A172 (cell line): ENCODE measurements at places on chromosomes 3 and 15. TPM values are rescaled to one million over a fixed set of nuclear protein-coding genes. Genes with fewer than 3 reads are reported as not detected.

Gene GATM
- 0.67 and 1.9 TPM in 2 replicates for total RNA-seq

Gene COLQ
- total RNA-seq = not detected in 2 replicates

Gene EPHA3
- not detected in 2 replicates for total RNA-seq

Gene ACOX2
- 2.2 and 5.4 TPM in 2 replicates for total RNA-seq

Gene GOLGA8T
- total RNA-seq = not detected in 2 replicates

Gene PAQR5
- total RNA-seq = 5.3 and 9.2 TPM in 2 replicates

Gene MYZAP
- total RNA-seq = 3.2 and 4.3 TPM in 2 replicates

Gene WNT7A
- not detected in 2 replicates for total RNA-seq

Gene PLA2G4F
- total RNA-seq = not detected in 2 replicates

DNA sequence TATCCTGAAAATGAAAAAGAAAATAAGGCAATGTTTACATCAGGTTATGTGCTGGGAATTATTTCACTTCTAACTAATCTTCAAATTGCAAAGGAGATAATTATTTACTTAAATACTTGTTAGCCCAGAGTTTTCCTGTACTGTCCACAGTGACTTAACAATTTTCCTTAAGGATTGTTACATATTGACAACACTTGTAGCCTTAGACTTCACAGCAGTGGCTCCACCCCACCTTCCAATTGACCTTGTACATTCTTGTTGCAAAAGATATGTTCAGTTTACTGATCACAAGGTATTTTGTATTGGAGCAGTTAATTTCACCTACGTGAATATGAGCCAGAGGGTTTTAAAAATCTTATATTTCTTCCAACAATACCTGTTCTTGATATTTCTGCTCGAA is 376.9 kb downstream of the CNTN6 start:
- no peak for DNase-seq

- peak; percentile 59 for DNase-seq
Measured at GRCh38 chr3:98343647-98344507, 9.8 kb upstream of the OR5K4 start.

GRCh38 chr3:13623101-13623654 is 74.3 kb downstream of the FBLN2 start:
- DNase-seq = peak; percentile 21

GRCh38 chr3:166420071-166420470 is 582.8 kb upstream of the BCHE start:
- no peak for DNase-seq

GRCh38 chr15:99911816-99912215 is 178.6 kb upstream of the LYSMD4 start:
- DNase-seq = no peak

- peak; percentile 65 for DNase-seq
Measured at GRCh38 chr15:64930778-64931371, 19.2 kb downstream of the ANKDD1A start.

DNA sequence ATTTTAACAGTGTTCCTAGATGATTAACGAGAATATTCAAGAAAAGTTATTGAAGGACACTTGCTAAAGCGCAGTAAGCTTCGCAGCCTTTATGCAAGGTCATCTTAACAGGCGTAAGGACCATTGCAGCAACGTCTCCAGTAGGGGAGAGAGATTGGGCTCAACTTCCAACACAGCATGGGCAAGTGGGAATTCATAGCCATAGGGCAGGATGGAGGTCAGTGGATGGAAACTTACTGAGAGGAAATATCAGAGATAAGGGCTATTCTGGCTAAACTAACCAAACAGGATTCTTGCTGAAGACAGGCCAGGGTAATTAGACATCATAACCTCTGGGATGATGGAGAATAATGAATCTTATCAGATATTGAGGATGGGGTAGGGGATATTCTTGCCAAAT is 82.8 kb downstream of the DHX36 start:
- no peak for DNase-seq

- no peak for DNase-seq
Measured at GRCh38 chr3:46882377-46883053, 5.0 kb downstream of the PTH1R start.

DNA sequence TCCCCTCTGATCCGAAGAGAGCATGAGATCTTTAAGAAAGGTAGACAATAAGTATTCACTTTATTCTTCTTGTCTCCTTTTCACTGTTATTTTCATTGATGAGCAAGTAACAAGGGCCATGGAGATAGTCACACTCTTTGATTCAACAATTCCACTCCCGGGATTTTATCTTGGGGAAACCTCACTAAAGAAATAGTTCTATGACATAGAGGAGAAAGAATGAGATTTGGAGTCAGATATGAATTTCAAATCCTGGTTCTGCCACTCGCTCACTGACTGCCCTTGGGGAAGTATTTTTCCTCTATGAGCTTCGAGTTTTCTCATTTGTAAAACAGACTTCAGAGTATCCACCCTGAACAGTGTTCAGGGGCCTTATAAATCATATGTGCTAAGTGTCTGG is 514.6 kb downstream of the NLGN1 start:
- DNase-seq = no peak

- no peak for DNase-seq
Measured at GRCh38 chr3:49841126-49841696, 15.2 kb downstream of the TRAIP start.

DNA sequence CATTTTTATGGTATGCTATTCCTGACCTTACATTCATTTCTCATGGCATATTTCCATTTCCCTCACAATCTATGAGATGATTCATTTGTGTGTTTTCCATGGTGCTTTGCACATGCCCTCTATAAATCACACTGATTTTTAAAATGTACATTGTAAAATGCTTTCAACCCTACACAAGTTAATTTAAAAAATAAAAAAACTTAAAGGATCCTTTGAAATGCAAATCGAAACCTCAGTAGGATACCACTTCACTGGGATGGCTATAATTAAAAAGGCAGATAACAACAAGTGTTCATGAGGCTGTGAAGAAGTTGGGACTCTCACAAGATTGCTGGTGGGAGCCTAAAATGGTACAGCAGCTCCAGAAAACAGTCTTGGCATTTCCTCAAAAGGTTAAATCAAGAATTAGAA is 83.5 kb downstream of the FMN1 start:
- DNase-seq = no peak

- peak; percentile 18 for DNase-seq
Measured at GRCh38 chr3:23172059-23172458, 31.1 kb upstream of the UBE2E2 start.

GRCh38 chr15:30901889-30902288 is 1.8 kb upstream of the FAN1 start:
- no peak for DNase-seq

GRCh38 chr15:93974804-93975481 is 256.4 kb upstream of the MCTP2 start:
- peak; percentile 6 for DNase-seq

DNA sequence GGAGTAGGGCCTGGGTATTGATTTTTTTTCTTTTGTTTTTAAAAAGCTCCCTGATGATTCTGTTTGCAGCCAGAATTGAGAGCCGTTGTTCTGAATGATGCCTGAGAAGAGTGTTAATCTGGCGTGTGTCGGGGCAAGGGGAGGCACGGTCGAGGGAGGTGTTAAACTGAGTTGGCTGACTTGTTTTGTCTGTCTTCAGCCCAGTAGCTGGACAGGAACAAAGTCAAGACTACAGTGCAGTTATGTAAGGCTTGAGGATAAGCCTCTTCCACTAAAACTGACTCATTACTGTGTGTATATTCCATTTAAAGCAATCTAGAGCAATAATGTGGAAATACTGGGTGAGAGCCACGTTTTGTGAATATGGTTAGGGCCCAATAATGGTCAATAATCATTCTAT is 119.0 kb upstream of the DLG1 start:
- DNase-seq = no peak

- DNase-seq = no peak
Measured at GRCh38 chr3:55567615-55568014, 80.5 kb upstream of the WNT5A start.

DNA sequence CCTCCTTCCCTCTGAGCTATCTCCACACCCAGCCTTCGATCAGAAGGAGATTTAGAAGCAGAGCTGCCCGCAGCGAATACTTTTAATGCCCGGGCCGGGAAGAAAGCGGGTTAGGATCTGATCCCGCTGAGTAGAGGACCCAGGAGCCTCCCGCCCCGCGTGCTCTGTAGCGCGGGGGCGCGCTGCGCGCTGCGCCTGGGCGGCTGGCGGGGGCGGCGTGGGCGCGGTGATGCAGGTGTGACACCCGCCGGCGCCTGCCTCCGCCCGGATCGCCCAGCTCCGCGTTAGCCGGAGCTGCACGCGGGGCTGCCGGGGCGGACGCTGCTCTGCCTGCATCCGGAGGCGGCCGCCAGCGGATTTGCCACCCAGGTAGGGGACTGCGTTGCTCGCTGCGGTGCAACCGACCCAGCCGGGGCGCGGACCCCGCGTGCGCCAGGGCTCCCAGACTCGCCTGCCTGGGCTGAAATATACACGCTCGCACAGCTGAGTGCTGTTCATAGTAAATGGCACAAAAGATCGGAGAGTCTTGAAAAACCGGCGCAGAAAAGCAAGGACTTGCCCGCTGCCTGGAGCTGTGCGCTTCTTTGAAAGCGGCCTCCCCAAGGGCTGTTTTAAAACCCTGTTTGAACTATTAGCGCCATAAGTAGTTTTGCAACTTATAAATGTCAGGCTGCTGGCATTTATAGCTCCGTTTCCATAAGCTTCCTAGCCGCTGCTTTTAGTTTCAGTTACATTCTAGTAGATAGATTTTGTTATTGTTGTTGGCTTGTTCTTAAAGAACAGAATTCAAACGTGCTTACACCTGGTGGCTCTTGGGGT is at the start of gene SV2B:
Gene SV2B, plus strand, starts transcription at position 263 of the 819 bp plus-strand sequence. CDS start 126,007 bp downstream, outside the sequence.
- no peak for DNase-seq

- DNase-seq = no peak
Measured at GRCh38 chr15:60347480-60348049, 50.2 kb downstream of the ANXA2 start.

DNA sequence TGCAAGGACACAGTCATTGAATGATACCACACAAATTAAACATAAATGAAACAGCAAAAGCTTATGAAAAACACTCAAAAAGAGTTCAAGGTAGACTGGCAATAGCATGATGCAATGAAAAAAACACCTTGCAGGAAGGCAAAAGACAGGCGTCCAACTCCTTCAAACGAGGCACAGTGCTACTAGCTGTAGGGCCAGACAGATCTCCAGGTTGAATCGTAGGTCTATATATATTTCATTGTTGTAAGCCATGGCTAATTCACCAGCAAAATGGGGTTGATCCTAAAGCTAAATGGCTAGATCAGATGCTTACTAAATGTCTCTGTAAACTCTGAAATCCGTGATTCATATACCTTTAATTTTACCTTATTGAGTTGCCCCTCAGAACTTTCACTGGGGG is 94.2 kb downstream of the THRB start:
- no peak for DNase-seq

DNA sequence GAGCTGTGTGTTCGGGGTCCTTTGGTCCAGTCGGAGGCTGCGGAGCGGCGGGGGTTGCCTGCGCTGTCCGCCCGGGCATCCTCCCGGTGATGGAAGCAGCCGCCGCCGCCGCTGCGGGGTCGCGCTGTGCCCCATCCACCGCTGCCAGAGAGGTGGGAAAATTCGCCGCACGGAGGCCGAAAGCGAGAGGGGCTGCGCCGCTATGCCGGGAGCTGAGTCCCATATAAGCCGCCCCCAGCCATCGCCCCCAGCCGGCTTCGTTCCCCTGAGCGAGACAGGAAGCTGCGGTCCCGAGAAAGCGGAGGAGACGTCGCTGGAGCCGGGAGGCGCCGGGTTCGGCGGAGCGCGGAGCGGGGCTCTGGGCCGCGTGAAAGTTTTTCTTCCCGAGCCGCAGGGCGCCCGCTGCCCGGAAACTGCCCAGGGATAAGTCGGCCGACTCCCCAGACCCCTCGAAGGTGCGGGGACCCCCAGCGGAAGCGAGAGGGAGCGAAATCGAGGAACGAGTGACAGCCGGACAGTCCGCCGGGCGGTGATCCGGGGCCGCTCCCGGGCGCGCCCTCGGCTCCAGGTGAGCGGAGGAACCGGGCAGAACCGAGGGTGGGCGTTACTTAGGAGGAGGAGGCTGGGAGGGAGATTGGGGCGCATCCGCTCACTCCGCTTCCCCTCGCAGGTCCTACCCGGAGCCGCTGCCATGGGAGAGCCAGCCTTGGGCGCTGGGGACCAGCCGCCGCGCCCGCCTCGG is 574 bp downstream of the CHST2 start:
- no peak for DNase-seq

GRCh38 chr3:177234121-177234520 is 36.8 kb upstream of the TBL1XR1 start:
- DNase-seq = no peak

DNA sequence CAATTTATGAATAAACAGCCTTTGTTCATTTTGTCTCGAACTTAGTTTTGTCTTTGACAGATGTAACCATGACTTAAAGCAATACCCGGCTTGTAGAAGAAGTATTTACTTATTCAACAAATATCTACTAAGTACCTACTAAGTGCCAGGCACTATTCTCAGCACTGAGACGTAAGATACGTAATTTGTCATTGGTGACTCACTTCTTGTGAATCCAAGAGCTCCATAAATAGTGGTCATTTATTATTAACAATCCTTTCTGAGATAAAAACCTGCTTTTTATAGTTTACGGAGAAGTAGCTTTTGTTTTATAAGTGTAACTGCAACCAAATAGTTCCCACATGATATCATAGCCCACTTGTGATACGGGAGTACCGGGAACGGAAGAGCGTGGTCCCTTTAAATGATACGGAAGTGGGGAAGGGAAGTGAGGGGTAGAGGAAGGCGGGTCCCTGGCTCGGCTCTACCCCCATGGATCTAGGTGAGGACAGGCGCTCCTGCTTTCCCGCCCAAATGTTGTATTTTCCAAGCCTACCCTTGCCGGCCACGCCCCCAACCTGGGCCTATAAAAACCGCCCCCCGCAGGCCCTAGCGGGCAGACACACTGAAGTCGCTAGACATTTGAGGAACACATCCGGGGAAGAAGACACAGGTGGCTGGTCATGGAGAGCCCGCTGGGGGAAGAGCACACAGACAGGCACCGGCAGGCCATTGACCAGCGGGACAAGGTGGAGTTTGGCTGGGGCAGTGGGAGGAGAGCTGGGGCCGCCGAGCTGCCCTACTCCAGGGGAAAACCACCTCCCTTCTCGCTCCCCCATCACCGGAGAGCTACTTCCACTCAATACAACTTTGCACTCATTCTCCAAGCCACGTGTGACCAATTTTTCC is at the start of gene SAMMSON:
Gene SAMMSON, plus strand, starts transcription at position 594 of the 888 bp plus-strand sequence.
- DNase-seq = peak; percentile 88

- peak; percentile 44 for DNase-seq
Measured at GRCh38 chr3:11591391-11592282, 52.1 kb downstream of the VGLL4 start.

DNA sequence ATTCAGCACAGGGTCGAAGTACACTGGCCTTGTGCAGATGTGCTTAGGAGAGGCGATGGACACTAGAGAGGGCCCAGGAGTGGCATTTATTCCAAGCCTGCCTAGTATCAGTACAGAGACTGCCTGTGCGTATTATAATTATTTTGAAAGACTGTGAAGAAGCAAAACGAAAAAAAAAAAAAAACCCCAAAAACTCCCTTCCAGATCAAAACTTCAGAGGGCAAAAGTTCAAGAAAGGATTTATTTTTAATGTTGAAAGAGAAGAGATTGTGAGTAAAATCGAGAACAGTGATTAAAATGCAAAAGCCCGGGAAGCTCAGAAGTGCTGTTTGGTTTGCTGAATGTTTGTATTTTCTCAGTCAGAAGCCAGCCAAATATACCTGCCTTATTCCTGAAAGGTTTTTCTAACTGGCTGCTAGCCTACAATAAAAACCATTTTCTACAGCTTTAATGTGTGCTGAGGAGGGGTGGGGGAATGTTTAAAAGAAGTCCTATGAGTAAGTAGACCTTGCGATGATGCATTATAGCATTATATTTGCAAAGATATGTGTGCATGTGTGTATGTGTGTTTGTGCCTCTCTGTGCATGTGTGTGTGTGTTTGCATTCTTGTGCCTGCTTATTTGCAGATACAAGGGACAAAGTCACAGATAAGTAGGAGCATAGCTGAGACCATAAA is 19.3 kb upstream of the LZTFL1 start:
- DNase-seq = no peak

- no peak for DNase-seq
Measured at GRCh38 chr15:83930392-83931212, 276.7 kb downstream of the ADAMTSL3 start.
